ENCODE measurements at places on chromosomes 12 and 14.

DNA sequence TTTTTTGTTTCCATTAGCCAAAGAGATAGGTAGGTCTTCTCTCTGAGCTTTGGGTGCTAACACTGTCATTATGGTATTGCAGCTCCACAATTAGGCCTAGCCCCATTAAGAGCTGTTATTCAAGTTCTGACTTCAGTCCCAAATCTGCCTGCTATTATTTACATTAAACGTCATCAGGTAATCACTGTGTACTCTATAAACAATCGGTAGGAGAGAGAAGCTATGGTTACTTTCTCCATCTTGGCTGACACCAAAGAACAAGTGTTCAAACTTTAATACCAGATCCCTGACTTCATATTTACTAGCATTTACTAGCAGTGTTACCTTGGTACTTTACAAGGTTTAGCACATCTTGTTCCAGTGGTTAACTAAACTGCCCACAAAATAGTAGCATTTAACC is 305.1 kb upstream of the GARIN2 start:
- DNase-seq = no peak

DNA sequence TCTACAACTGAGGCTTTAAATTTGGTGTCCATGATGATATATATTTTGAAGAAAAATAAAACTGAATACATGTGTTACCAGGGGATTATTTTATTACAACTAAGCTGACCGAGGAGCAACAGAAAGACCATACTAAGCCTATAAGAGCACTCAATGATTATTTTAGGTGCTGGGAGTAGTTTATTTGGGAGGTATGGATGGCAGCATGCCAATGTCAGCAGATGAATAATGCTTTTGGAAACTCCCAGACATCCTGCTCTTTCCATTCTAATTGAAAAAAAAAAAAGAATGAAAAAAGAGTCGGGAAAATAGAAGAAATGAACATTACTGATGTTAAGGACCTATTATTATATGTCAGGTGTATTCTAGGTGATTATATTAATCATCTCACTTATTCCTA is 441.2 kb downstream of the BTG1 start:
- DNase-seq = no peak

GRCh38 chr12:76519538-76519937 is 40.0 kb downstream of the OSBPL8 start:
- DNase-seq = no peak

GRCh38 chr12:19799216-19799615 is 359.9 kb downstream of the AEBP2 start:
- no peak for DNase-seq
